MG63 (cell line): ENCODE measurements at places on chromosomes 7 and 10.

DNA sequence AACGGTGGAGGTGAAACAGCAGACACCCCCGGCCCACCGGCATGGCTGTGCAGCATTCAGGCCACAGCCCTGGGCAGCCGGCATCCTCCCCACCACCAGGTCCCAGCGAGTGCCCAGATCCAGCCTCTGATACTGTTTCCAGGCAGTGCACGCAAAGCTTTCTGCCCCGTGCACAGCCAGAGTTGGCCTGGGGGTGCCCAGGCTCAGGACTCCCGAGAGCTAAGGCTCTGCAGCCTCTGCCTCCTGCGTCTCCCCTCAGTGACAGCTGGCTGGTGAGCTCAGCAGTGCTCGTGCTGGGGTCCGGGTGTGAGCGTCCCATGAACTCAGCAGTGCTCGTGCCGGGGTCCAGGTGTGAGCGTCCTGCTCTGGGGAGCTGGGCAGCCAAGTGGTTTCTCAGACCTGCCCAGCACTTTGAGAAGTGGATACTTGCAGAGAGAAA lies 65.4 kb downstream of the CFAP46 start:
- DNase-seq, result no peak

DNA sequence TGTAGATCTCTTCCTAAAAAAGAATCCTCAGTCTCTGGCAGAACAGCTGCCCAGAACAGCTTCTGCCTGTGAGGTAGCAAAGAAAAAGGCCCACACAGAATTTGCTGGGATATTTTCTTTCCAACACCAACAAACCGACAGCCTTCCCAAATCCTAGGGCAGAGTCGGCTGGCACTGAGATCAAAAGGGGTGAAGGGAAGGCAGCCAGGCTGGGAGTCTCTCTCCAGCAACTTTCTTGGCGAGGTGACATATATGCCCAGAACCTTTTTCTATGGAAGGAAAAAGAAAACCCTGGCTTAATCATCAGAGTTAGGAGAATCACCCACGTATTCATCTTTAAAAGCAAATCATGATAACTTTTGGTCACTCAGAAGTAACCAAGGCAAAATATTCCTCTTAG lies 279.6 kb downstream of the DNAJB6 start:
- peak; percentile 79 for DNase-seq

GRCh38 chr7:5591278-5591874 lies 167.7 kb upstream of the TNRC18 start:
- peak; percentile 83 for DNase-seq

DNA sequence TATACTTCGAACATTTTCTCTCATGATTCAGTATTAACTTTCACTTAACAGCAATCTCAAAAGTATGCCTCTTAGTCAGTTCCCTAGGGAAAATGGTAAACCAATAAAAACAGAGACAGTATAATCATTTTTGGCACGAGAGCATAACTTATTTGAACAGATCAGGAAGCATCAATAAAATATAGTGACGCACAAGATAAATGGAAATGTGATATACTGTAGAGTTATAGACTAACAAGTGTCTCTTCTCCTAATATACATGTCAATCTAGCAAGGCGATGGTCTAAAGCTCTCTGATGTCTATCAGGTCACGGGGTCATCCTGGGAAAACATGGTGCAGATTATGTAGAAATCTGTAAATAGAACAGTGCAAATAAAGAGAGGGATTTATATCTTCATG lies 131.6 kb downstream of the HGF start:
- DNase-seq, result no peak

GRCh38 chr7:124379296-124379695 lies 346.4 kb upstream of the TMEM229A start:
- no peak for DNase-seq

GRCh38 chr7:2072042-2072441 lies 160.7 kb downstream of the MAD1L1 start:
- DNase-seq, result no peak

GRCh38 chr10:37975401-37975991 lies 951 bp downstream of the ZNF25 start:
- DNase-seq, result no peak

GRCh38 chr10:80500572-80501380 lies 36.9 kb upstream of the SH2D4B start:
- no peak for DNase-seq

GRCh38 chr10:79459243-79459642 lies 13.8 kb upstream of the ZCCHC24 start:
- no peak for DNase-seq

GRCh38 chr10:3925184-3925583 lies 140.2 kb upstream of the KLF6 start:
- no peak for DNase-seq

DNA sequence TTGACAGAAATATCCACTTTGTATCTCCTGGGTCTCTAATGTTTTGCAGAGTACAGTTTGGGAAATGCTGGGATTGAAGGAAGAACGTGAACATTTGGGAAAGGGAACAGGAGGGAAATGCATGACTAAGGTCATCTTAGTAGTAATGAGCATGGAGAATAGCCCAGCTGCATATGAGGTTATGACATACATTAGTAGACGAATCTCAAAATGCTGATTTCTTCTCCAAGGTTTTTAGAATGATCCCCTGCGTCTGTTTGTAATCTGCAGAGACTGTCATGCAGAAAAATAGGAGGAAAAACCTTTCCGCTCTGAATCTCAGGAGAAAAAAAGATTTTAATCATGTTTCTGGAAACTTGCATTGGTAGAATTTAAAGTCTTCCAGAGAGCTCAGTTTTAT lies 133.6 kb downstream of the PPP1R9A start:
- DNase-seq, result no peak

- no peak for DNase-seq
Observed at GRCh38 chr7:115851291-115851690, 179.3 kb downstream of the TFEC start.

DNA sequence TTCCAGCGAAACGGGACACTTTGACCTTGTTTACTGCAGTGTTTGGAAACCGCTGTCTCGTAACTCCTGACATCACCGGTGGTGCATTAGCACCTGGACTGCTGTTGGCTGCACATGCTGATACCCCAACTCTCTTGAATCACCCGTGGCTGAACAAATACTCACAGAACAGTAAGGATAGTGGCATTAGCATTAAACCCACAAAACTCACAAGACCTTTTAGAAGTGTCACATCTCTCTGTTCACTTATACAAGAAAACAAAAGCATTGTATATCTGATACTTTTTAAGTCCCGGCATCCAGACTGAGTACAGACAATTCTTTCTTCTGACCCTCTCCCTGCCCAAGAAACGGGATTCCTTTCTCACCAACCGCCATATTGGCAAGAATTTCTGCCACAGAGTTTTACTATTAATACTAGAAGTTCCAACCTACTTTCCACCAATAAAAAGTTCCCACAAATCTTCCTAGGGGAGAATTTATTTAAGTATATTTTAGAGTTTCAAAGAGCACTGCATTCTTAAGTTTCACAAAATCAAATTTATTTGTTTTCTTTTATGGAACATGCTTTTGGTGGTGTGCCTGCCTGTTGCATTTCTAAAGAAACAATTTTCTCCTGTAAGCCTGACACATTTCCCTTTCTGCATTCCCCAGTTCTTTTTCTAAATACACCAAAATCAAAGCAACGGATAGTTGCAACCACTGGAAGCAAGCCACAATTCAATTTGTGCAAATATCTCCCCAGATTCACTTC lies 208.4 kb upstream of the KLF14 start:
- peak; percentile 49 for DNase-seq

GRCh38 chr10:101072923-101073322 lies 11.1 kb downstream of the KAZALD1 start:
- DNase-seq, result no peak
